ENCODE measurements at places on chromosomes 13 and 19.
A peak's percentile ranks its signal among the peaks of the same experiment; 100 is the strongest.

GRCh38 chr19:2391118-2391725 is 31.2 kb downstream of the TMPRSS9 start:
- DNase-seq: peak; percentile 19

- no peak for DNase-seq
These were observed 734.6 kb upstream of the SLITRK1 start for GRCh38 chr13:84616864-84617263.

GRCh38 chr19:18894254-18895037 is 1.5 kb downstream of the CERS1 start:
- no peak for DNase-seq

- no peak for DNase-seq
These were observed 25.2 kb upstream of the FNDC3A start for GRCh38 chr13:48950501-48950875.

DNA sequence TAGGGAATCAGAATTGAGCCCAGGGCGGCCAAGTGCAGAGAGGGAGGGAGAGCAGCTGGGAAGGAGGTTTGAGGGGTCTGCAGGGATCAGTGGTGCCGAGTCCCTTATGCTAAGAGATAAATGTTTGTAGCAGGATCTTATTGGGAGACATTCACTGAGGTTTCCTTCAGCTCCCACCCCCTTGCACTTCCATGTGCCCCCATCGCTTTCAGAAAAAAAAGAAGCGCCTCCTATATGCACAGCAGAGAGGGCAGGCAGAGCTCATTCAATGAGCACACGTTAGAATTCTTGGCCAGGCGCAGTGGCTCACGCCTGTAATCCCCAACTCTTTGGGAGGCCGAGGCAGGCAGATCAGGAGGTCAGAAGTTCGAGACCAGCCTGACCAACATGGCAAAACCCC is 28.0 kb downstream of the CYP4F2 start:
- no peak for DNase-seq

DNA sequence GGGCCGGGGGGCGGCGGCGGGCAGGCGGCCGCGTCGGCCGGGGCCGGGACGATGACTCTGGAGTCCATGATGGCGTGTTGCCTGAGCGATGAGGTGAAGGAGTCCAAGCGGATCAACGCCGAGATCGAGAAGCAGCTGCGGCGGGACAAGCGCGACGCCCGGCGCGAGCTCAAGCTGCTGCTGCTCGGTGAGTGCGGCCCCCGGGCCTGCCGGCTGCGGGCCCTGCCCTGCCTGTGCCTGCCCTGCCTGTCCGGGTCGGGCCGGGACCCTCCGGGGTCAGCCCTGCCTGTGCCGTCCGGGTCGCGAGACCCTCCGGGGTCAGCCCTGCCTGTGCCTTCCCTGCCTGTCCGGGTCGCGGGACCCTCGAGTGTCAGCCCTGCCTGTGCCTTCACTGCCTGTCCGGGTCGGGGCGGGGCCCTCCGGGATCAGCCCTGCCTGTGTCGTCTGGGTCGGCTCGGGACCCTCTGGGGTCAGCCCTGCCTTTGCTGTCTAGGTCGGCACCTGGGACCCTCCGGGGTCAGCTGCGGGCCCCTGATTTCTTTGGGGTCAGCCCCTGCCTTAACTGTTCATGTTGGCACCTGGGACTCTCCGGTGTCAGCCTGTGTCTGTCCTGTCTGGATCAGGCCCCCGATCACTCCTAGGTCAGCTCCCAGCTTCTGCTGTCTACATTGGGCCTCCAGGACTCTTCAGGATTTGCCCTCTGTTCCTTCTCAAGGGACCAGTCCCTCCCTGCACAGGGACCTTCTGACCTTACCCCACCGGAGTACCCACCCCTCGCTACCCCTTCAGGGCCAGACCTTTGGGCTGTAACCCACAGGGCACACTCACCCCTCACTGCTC is 659 bp downstream of the GNA11 start:
- no peak for DNase-seq

DNA sequence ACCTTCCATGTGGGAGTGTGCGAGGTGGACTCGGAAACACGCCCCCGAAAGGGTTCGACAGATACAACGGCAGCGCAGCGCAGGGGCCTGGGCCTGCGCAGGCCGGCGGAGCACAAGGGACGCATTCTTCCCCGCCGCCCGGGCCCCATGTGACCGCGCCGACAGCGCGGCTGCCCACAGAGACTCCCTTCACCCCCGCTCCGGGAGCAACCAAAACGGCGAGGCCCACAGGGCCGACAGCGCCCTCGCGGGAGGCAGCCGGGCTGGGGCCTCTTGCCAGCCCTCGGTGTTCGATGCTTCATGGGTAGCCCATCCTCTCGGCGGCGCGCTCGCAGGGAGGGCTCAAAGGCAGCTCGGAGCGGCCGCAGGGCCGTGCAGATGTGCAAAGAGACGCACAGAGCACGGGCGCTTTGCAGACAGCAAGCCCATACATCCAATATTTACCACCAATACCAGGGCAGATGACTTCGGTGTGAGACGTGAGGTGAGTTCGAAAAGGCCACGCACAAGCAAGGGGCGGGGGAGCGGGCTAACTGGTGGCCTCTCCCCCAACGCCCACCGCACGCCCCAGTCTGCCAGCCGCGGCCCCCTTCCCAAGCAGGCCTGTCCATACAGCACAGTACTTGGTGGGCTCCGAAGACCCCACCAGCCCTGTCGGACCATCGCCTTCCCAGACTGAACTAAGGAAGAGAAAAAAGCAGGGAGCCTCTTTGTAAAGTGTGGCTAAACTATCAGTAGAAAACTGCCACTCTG is 89.9 kb downstream of the CRYL1 start:
- DNase-seq: no peak

- DNase-seq: no peak
These were observed 56.3 kb downstream of the FOXO1 start for GRCh38 chr13:40609972-40610726.

DNA sequence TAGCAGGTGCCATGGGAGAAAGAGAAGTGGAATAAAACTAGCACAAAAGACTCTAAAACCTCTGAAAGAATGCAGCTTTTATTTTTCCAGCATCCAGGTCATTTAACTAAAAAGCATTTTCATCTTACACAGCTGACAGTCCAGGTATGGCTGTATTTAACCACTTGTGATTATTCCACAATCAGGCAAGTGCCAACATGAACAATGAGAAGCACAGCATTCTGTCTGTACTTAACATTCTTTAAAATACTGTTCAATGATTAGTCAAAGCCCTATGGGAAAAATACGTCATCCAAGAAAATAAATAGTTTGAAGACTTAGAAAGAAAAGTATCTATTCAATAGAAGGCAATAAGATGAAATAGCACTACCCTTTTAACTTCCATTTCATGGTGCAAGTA is 246.9 kb downstream of the LIG4 start:
- DNase-seq: no peak

DNA sequence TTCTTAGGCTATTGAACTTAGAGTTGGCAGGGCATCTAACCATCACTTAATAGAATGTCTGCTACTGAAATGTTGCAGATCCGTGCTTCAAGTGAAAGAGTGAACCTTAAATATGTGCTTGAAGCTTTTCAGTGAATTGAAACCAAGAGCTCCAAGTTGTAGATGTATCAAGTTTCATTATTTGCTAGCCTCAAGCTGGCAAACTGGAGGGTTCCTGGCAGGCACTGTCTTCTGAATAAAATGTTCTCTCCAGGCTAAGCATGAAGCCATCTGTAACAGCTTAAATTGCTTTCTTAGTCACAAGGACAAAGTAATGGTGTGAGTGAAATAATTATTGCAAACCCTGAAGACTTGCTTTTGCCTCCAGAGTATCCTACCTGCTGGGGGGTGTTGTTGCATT is 415.0 kb upstream of the SPRY2 start:
- DNase-seq: no peak

DNA sequence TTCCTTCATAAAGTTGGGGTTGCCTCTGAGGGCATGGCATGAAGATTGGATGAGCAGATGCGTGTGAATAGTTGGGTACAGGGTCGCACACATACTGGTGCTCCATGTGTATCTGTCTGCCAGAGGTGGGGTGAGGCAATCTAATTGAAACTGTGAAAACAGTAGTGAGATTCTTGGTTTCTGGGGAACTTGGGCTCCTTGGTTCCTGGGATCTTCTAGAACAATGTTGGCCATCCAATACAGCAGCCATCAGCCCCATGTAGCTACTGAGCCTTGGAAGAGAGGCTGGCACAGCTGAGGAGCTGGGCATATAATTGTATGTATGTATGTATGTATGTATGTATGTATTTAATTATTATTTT is 616 bp downstream of the FCHO1 start:
- no peak for DNase-seq

DNA sequence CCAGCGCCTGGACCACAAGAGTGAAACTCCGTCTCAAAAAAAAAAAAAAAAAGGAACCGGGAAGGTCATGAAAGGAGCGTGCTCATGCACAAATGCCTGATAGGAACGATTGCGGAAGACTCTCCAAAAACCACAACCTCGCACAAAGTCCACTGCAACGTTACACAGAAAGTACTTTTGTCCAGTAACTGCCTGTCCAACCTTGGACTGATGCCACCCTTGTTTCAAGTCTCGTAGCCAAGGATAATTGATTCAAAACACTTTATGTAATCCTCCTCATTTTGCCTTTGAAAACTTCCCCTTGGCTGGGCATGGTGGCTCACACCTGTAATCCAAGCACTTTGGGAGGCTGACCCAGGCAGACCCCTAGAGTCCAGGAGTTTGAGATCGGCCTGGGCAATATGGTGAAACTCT is 13.7 kb downstream of the LGALS7 start:
- no peak for DNase-seq

DNA sequence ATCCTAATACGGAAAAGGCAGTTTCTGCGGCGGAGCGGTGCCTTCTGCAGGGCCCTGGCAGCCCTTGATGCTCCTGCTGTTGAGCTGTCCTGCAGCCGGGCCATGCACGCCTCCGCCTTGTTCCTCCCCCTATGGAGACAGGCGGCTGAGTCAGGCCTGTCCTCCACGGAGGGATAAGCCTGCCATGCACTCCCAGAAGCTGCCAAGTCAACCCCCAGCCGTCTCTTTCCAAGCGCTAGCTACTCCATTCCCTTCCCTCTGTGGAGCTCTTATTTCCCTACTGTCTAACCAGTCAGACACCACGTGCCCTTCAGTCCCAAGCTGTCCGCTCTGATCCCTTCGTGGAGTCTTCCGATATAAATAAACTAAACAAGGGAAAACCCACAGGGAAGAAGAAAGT is 197.0 kb downstream of the COL4A1 start:
- DNase-seq: peak; percentile 61

GRCh38 chr19:50932690-50933083 is 20.2 kb downstream of the KLK5 start:
- no peak for DNase-seq

DNA sequence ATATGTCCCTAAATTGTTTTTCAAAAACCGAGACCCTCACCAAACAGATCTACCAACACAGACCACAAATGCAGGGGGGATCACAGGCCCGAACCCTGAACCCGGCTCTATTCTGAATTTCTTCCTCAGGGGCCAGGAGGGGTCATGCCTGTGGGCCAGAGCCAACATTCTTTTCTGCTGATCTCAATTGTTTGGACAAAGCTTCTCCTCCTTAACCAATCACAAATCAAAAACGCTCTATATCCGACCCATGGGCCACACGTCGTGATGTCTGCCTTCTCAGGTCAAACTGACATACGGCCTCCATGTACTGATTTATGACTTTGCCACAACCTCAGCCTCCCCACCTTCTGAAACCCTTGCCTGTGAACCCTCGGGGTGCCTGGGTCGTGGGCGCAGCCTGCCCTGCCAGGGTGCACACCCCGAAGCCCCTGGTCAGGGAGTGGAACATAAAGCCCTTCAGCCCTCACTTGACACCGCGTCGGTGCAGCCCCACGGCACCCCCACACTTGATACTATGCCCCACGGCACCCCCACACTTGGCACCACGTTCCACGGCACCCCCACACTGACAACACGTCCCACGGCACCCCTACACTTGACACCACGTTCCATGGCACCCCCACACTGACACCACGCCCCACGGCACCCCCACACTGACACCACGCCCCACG is 58.4 kb upstream of the C13orf46 start:
- no peak for DNase-seq

DNA sequence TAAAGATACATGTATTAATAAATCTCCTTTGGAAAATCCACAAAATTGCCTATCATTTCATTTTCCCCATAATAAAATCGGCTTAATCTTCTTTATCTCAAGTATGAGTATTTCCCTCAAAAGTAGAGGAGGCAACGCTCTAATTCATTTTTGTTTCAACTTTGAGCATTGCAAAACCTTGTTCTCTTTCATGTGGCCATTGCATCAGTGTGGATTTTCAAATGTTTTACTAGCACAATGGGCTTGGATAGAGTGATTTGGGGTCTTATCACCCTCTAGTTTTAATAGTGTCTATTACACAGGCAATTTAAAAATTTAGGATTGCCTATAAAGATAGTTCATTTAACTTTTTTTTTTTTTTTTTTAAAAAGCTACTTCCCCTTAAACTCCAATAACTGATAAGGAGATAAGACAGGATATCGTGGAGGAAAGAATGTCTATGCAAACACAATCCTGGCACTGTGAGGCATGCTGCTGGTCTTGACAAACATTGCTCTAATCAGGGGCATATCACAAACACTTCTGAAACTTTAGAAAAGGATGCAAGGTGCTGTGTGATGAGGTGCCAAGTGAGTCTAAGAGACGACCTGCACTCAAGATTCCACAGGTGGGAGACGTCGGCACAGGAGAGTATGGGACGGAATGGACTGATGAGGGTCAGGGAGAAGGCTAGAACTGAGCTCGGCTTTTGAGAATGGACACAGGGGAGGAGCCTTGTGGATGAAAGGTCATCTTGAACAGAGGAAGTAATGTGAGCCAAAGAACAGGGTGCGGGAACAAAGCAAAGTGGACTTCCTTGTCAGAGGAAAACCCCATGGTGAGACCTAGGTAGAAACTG is 199.7 kb downstream of the IRS2 start:
- DNase-seq: no peak

DNA sequence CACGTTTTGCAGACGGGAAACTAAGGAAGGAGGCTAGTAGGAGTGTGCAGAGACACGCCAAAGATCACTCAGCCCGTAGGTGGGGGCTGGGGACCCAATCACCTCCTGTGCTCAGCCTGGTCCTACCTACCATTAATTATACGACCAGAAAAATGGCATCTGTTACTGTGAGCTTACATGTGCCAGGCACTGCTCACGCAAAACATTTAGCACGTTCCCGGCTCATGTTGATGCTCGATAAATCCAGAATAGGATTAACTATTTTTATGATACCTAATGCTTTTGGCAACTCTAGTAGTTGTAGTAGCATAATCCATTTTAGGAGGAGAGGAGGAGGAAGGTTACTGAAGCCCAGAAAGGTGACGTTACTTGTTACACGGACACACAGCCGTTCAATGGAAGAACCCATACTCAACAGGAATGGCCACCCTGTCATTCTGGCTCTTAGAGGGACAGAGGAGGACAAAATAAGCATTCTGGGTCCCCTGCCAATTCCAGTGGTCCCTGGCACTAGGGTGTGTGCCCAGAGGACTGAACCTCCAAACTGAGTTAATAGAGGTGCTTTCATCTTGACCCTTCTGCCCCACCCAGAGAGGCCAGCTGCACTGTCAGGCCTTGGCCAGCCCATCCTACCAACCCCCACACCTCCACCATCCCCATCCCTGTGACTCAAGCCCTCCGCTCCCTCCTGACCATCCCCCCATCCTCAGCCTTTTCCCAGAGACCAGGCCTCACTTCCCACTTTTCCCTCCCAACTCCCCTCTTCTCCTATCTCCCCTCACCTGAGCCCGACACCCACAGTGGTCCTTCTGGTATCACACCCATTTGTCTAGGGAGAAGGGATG is 5.0 kb upstream of the EML2 start:
- no peak for DNase-seq

GRCh38 chr13:101258071-101258470 is 158.2 kb downstream of the NALCN start:
- DNase-seq: peak; percentile 77

GRCh38 chr19:57321751-57322150 is 1.5 kb downstream of the ZNF543 start:
- no peak for DNase-seq
